ENCODE measurements at places on chromosomes 2 and 18.

DNA sequence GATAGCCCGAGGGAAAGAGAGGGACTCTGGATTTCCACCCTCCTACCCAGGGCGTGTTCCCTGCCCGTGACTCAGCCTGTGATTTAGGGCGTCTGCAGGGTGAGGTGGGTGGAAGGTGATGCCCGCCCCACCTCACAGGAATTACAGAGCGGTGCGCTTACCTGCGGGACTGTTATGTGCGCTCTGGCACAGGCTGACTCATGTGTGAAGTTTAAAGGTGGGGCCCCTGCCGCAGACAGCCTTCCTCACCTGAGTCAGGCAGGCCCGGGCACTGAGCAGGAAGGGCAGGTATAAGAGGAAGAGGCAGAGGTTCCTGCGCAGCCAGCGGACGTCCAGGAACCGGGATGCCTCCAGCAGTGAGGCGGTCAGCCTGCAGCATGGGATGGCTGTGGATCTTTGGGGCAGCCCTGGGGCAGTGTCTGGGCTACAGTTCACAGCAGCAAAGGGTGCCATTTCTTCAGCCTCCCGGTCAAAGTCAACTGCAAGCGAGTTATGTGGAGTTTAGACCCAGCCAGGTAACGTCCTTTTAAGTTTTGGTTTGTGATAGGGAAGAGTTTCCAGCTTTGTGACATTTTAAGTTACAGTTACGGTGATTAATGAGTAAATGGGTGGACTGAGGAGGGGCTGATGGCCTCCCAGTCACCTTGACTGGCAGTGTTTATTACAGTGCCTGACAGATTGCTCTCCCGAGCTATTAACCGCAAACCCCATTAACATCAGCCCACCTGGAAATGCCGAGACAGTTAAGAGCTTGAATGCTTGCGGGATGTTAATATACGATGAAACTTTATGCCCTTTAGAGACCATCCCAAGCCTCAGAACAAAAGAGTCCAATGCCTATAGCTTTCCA is 141.6 kb upstream of the TTC39C start:
- DNase-seq: no peak

- no peak for DNase-seq
Measured at GRCh38 chr2:222490131-222490530, 65.8 kb downstream of the SGPP2 start.

- no peak for DNase-seq
Measured at GRCh38 chr2:25692143-25692542, 18.8 kb upstream of the DTNB start.

- no peak for DNase-seq
Measured at GRCh38 chr2:194745557-194746146, 911.4 kb upstream of the SLC39A10 start.

DNA sequence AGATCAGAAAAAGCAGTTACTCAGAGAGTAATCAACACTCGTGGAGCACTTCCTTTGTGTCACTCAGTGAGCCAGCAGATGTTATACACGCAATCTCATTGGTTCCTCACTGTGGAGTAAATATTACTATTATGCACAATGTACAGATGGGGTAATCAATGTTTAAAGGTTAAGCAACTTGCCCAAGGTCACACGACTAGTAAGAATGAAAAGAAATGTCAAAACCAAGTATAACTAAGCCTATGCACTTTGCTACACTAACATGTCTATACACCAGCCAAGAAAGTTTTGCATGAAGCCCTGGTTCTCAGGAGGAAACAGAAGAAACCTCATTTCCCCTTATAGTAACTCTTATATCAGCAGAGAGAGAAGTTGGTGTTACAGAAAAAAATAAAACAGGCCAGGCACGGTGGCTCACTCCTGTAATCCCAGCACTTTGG is 5.4 kb downstream of the METTL21A start:
- no peak for DNase-seq

- no peak for DNase-seq
Measured at GRCh38 chr18:58005011-58005410, 39.0 kb upstream of the NEDD4L start.

DNA sequence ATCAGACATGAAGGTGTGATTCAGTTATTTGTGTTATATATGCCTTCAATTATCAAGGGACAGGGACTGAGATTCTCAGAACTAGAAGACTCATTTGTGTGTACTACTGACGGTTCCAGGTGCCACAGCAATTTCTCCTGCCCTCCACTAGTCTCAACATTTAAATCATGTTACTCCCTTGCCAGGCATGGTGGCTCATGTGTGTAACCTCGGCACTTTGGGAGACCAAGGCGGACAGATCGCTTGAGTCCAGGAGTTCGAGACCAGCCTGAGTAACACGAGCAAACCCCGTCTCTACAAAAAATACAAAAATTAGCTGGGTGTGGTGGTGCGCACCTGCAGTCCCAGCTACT is 1.1 kb downstream of the CNDP2 start:
- no peak for DNase-seq

DNA sequence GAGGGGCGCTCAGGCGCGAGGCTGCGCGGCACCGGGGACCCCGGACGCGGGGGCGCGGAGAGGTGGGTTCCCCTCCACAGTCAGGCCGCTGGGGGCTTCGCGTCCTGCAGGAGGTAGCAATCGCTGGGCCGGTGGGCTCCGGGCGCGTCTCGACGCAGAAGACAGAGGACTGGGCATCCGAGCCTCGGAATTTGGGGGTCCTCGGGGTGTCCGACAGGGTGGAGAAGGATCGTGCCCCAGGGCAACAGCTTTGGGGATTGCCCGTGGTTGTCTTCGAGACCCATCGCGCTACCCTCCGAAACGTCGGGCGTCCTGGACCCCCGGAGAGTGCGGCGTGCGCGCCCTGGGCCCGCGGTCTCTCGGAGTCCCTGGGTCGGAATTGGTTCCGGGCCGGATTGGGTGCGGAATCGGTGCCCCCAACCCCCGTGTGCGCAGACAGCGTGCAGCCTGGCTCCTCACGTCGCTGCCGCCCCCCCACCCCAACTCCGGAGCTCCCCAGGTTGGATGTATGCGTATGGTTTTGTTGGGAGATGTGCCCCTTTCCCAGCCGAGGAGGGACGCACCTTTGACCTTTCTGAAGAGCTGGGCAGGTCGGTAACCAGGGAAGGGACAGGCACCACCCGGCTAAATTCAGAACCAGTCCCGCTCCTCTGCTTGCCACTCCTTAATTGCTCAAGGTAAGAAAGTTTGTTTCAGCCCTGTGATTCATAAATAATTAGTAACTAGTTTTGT is 750 bp downstream of the NPAS2 start:
- DNase-seq: no peak

DNA sequence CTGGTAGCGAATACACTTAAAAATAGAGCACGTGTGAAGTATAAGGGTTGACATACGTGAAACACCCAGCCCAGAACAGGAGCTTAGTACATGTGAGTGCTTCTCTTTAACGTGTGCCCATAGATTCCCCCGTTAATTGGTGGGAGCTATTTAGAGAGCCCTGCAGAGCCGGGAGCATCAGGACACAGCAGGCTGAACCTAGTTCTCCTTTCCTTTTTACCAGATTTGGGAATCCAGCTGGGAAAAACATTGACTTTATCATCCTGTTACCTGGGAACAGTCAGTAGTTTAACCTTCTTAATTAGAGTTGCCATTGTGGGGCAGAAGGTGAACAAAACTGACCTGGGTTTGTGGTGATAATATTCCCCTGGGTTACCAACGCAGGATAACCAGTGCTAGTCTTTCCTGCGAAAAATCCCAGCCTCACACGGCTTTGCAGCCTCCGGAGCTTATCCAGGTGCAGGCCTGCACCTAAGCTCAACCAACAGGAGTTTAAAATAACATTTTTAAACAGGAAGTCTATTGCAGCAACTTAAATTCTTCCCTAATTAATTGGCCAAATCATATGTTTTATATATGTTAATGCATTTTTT is 78.1 kb upstream of the SPTBN1 start:
- no peak for DNase-seq

DNA sequence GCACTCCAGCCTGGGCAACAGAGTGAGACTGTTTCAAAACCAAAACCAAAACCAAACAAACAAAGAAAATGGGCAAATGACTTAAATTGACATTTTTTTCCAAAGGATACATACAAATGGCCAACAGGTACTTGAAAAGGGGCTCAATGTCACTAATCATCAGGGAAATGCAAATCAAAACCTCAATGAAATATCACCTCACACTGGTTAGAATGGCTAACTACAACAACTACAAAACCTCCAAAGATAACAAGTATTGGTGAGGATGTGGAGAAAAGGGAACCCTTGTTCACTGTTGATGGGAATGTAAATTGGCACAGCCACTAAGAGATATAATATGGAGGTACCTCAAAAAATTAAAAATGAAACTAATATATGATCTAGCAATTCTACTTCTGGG is 213.2 kb upstream of the HS6ST1 start:
- no peak for DNase-seq

DNA sequence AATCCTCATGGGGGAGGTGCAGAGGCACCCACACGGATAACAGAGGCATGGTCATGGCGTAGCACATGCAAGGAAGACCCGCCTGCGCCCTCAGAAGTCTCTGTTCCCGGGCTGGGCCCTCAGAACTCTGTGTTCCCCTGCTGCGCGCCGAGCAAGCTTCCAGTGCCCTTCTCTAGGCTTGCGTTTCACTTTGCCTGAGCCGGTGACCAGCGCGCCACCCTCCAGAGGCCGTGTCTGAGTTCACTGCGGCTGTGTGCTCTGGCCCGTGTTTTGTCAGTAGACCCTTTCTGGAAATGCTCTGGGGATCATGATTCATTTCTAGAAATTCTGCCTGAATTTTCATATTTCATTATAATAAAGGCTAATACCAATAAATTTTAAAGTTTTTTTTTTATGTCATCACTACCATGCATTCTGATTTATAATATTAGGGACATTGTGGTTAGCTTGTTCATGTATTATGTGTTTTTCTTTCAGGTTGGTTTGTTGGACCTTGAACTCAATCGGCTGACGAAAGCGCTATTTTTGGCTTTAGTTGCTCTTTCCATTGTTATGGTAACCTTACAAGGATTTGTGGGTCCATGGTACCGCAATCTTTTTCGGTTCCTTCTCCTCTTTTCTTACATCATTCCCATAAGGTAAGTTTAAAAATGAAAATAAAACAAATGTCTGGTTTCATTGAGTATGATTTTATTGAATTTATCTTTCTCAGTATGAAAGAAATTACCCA is 142.7 kb upstream of the NFATC1 start:
- no peak for DNase-seq

DNA sequence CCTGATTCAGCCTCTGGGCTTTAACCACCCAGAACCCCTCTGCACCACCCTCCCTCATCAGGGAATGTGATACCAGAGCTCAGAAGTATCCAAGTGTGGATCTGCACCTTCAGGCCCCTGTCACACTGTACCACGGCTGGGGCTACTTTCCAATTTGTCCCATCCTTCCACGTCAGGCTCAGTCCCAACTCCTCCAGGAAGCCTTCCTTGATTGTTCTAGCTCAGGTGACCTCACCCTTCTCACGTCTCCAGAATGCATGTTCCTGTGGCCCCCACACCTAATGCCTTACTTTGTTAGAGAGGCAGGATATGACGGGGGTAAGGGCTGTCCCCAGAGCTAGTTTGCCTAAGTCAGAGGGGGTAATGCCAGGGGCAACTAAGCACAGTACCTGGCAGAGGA is 134.3 kb downstream of the TFCP2L1 start:
- no peak for DNase-seq

- DNase-seq: no peak
Measured at GRCh38 chr2:99899882-99900281, 242.5 kb downstream of the AFF3 start.

DNA sequence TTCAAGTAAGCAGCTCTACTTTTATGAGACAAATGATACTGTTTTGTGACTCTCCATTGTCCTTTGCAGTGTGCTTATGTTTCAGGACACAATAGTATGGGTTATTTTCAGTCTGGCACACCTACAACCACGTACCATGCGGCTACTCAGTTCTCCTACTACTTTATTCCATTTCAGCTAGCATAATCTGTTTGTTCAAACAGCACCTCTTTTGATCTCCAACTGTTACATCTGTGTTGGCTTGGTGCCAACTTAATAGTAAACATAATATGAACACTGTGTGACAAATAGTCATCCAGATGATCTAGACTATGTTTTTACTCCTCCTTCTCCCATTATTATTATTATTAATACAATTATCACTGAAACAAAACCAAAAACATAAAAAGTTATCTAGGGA is 40.5 kb downstream of the MYO3B start:
- no peak for DNase-seq

DNA sequence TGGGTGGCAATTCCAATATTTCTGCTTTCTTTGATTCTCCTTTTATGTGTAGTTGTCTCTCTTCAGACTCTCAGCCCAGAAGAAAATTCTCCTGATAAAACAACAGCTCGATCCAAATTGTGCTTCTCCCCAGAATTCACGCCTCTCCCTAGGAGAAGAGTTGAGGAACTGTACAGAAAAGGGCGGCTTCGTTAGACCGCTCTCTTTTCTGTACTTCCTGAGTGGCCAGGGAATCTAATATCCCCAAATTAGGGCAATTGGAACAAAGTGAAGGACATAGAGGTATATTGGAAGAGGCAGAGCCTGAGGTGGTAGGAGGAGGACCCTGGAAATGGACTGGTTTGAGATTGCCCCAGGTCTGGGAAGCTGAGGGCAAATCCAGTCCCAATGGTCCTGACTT is 5.6 kb downstream of the ADCYAP1 start:
- DNase-seq: no peak

DNA sequence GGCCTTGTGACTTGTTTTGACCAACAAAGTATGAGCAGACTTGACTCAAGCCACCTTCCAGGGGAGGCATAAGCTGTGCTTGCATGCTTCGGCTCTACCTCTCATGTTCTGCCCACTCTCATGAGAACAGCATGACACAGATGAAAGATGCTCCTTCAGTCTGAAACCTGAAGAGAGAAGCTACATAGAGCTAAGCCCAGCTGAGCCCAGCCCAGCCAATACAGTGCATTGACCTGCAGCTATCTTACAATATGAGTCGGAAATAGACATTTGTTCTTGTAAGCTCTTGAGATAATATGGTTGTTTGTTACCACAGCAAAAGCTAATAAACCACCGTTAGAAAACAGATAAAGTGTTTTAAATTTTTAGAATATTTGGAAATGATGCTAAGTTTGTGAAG is 426.7 kb upstream of the PKDCC start:
- DNase-seq: no peak

DNA sequence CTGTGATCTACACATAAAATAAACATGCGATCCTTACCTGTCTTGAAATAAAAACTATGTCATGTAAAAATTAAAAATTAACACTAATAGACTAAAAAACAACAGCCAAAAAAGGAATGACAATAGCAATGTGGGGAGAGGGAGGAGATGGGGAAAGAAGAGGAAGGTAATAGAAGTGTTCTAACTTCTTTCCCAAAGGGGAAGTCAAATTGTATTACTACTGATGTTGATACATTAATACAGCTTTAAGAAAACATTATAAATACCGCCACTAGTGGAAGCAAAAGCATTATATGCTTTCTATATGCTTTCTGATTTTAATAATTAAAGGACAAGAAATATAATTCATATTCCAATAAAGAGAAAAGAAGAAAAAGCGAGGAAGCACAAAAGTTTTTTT is 22.2 kb downstream of the ZNF516 start:
- no peak for DNase-seq
